ENCODE measurements at places on chromosomes 7 and 10.

DNA sequence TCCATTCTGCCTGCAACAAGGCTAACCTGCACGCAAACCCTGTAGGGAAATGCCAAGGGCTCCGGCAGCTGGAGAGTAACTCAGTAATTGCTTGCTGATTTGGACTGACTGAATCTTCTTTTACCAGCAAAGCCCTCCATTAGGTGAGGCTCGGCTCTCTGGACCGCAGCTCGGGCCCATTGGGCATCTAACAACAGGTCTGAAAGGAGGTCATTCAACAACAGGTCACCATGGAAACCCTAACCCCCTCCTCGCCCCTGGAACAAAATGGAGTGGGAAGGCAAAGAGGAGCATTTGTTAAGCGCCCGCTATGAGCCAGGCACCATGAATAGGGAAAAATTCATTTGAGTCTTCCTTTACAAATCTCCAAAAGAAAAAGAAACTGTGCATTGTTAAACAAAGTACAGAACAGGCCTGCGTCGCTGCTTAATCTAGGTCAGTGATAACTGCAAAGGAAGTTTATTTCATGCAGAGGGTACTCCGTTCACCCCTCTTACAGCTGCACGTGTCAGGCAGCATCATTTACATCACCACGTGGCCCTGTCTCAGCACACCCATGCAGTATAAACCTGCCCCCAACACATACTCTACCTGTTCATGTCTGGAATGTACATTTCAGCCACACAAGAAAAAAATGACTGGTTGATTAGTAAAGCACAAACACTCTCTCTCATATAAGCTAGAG, 248.8 kb upstream of the NEBL start:
- no peak for DNase-seq

DNA sequence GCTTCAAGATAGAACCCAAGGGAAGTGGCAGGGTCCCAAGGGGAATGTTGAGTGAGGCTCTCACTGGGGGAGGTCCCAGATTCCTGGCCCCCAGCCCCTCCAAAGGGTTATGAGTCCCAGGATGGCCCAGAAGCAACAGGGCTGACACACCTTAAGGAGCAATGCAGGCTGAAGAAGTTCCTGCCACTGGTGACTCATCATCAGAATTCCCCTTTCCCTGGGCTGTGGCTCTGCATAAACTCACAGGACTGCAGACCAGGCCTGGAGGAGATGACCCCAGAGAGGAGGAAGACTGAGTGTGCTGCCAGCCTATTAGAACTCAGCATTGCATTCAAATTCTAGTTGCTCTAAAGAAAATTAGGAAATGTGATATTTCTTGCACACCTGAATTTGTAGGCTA, 126.7 kb downstream of the DPP6 start:
- no peak for DNase-seq

DNA sequence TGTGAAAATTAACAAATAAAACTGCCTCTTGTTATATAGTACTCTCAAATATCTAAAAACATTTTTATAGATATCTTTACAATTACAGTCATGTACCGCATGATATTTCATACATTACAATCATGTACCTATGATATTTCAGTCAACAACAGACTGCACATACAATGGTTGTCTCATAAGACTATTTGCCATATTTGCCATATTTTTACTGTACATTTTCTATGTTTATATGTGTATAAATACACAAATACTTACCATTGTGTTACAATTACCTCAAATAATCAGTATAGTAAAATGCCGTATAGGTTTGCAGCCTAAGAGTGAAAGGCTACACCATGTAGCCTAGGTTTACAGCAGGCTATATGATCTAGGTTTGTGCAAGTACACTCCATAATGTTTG, 336.0 kb upstream of the PCDH15 start:
- DNase-seq, result no peak

DNA sequence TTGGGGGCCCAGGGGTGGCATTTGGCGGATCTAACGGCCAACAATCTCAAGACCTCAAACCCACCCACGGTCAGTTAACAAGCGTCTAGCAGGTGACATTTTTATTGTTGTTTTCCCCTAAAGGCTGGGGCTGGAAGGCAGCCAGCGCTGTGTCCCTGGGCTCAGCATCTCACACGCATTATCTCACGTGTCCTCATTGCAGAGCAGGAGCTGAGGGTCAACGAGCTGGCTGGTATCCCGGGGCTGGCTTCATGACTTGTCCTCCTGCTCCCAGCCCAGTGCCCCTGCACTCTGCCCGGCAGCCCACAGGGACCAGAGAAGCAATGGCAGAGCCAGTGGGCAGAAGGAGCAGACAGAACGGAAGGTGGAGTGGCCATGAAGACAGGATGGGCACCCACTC, 54.4 kb upstream of the TMEM273 start:
- no peak for DNase-seq

GRCh38 chr7:18890134-18890533, 227.3 kb downstream of the TWIST1 start:
- DNase-seq, result no peak

GRCh38 chr7:28483112-28483511, 70.8 kb downstream of the CREB5 start:
- no peak for DNase-seq

DNA sequence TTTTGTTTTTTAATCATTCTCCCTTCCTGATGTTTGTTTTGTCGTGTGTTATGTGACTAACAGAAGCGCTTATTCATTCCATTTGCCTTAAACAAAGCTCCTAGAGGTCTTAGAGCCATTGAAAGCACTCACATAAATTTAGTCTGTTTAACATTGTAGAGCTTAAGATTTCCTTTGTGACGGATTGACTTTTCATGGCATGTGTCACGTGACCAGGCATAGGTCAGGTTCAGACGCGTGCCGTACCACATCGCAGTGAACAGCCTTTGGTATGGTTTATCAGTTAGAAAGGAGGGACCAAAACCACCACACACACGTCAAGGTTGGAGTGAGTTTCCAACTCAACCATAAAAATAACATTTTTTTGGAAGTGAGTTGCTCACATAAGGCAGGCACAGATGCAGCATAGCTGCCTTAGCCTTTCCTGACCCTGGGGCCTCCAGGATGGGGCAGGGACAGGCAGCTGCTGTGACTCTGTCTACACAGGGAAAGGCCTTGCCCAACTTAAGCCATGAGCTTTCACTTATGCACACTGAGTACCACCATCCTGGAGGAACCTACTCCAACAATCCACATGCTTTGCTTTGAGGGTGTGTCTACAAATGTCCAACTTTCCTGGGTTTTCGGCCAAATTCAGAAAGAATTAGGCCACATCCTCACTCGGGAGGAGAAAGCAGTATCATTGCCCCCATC, 55.5 kb downstream of the WDFY4 start:
- no peak for DNase-seq

DNA sequence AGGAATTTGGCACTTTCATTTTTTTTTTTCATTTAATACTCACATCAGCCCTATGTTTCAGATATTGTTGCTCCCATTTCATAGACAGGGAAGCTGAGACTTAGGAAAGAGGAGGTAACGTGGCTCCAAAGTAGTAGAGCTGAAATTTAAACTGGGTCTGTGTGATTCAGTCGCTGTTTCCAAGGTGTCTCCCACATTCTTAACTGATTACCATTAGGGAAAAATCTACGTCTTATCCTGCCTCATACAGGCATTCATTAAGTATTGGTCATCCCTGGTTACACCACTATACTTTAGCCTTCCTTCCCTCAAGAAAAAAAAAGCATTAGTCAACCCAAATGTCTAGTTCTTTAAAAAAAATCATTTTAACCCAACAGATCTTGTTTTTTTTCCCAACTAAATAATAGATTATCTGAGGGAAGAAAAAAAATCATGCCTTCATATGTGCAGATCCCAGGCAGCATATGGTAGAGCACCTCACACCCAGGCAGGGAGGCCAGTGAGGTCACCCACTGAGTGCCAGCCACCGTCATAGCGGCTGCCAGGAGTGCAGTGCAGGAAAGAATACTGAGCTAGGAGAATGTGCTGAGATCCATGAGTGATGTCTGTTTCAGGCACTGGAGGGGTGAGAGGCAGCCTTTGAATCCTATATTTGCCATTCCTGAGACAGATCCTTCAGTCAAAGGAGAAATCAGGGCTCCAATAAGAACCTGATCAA, 59.0 kb upstream of the SORCS3 start:
- no peak for DNase-seq

DNA sequence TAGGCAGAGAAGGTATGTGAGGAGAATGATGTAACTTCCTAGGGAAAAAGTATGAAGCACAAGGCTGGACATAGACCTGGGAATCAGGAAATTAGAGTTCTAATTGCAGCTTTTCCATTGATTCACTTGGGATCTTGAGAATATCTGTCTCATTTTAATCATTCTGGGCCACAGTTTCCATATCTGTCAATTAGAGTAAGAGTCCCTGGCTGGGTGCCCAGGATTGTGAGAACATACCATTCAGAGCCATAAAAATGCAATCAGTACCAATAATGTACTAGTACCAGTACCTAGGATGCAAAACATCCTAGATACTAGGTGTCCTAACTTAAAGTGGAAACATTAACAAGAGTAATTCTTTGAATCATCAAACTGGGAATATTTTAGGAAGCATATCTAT, 29.6 kb downstream of the CAV1 start:
- no peak for DNase-seq

DNA sequence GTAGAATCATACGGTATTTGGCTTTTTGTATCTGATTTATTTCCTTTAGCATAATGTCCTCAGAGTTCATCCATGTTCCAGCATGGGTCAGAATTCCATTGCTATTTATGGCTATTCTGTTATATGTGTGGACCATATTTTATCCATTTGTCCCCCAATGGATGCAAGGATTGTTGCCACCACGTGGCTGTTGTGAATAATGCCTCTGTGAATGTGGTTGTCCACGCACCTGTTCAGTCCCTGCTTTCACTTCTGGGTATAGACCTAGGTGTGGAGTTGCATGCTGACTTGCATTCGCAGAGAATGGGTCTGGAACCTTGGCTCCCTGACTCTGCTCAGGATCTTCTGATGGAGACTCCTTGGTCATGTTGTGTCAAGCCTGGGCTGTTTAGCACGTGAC, 199.9 kb downstream of the CAMK1D start:
- DNase-seq, result no peak

- no peak for DNase-seq
These were observed 13.3 kb downstream of the FAM107B start for GRCh38 chr10:14761372-14761771.

- DNase-seq, result no peak
These were observed 11.3 kb upstream of the DPYSL4 start for GRCh38 chr10:132175408-132175807.

DNA sequence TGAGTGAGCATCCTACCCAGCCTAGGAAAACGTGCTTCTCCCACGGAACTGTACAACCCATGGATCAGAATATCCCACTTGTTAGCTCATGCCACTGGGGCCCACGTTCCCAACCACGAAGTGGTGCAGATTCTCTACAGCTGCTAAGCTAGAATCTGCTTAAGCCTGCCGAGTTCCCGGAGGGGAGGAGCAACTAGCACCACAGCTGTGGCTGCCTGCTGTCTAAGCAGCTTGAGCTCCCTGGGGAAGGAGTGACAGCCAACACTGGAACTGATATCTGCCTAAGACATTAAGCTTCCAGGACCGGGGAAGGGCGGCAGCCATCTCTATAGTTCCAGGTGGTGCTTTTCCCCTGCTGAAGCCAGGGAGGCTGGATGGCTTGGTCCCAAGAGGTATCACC, 334.7 kb upstream of the CHRM2 start:
- DNase-seq, result no peak

- DNase-seq, result no peak
These were observed 187.7 kb upstream of the CNTNAP2 start for GRCh38 chr7:145928937-145929336.

DNA sequence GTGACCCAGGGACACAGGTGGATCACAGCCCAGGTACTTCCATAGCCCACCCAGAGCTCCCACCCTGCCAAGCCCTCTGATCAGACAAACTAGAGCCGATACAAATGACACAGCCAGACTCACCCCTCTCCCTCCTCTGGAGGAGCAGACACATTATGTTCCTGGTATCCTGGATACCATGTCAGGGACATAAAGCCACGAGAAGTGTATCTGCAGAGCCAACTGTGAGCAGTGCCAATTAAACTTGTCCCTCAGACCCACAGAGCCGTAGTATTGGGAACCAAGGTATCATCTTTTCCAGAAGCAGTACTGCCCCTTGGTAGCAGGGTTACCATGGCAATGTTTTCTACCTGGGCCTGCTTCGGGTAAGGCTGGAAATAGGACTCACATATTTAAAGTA, 47.3 kb upstream of the CPXM2 start:
- no peak for DNase-seq

DNA sequence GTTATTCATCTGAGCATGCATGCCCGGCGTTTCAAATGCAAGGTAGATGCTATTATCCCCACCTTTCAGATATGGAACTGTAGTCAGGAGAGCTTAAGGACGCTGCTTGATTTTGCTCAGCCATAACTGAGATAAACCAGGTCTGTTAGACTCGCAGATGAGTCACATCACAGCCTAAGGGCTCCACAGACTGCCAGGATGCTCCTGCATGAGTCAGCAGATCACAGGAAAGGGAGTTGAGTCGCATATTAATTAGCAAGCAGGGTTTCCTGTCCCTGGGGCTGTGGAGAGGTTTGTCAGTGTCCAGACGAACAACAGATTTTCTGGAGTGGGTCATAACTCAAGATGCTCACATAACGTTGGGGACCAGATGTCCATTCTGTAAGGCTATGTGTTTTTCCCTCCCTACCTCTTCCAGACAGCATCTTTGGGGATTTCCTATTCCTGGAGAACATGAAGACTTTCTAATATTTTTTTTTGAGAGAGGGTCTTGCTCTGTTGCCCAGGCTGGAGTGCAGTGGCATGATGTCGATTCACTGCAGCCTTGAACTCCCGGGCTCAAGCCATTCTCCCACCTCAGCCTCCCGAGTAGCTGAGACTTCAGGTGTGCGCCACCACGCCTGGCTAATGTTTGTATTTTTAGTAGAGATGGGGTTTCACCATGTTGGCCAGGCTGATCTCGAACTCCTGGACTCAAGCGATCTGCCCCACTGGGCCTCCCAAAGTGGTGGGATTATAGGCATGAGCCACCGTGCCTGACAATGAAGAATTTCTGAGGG, 36.7 kb downstream of the PFKFB3 start:
- no peak for DNase-seq

GRCh38 chr10:132443983-132444876, 47.2 kb downstream of the PWWP2B start:
- peak; percentile 97 for DNase-seq

DNA sequence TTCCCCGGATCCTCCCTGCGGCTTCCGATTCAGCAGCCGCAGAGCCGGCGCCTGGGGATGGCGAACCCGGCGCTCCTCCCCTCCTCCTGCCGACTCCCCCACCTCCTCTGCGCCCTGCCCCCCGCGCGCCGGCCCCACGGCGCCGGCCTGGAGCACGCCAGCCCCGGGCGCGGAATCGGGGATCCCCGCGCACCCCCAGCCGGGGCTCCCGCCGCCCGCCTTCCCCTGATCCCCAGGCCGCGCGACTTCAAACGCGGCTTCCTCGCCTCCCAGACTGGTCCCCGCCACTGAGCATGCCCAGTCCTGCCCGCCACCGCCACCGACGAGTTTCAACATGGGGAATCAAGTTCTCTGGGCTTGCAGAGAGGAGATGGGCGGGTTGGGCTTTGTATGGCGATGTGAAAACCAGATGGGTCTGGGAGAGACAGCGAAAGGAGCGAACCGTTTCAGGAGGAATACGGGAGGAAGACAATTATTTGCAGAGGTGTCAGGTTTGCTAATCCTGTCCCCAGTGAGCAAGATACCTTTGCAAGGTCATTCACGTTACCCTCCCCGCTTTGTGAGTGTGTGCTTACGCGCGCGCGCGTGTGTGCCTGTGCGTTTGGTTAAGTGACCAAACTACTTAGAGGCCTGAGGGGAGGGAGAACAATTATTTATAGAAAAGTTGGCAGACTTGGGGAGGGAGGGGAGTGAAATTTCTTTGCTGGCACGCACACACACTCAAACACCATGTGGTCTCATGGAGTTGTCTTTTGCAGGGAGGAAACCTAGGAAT, at the start of gene PANK1:
Gene PANK1 (minus strand): TSS at position 276 of the 775 bp plus-strand sequence. CDS start 351 bp downstream, outside the sequence.
- DNase-seq, result peak; percentile 71
